ENCODE measurements at places on chromosomes 5 and 9.

GRCh38 chr9:33124046-33124445 is 43.1 kb downstream of the B4GALT1 start:
- no peak for DNase-seq

DNA sequence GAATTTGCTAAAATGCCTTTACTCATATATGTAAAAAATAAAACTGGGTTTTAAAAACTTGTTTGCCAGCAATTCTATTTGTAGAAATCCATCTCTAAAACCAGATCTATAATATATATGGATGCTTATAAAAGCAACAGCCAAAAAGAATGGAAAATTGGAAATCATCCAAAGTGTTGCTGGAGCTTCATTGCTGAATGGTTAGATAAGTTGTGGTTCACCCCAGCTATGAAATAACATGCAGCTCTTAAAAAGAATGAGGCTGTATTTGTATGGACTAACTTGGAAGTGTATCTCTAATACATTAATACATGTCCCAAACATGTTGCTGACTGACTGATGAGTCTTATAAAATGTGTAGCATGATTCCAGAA is 76.2 kb downstream of the STK10 start:
- no peak for DNase-seq

DNA sequence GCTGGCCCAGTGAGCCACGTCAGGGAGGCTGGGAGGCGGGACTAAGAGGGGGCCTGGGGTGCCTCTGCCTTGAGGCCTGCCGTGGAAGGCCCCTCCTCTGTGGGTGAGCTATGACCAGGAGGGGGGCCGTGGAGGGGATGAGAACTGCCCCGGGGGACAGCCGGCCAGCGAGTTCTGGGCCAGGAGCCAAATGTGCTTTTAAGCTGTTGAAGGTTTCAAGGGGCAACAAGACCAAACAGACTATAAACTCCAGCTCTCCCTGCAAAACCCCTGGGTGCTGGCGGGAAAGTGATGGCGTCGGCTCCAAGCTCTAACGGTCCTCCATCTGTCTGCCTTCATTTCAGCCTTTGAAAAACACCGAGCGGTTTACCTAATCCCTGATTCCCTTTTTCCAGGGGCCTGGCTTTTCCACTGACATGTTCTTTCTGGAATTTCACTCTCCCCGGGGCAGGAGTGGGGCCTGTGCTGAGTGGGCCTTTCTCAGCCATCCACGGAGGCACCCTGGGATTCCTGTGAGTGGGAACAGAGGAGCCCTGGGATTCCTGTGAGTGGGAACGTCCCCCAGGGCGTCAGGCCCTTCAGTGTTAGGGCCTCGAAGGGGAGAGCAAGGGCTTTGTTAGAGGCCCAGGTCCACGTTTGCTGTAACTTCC is 65.6 kb downstream of the COL5A1 start:
- DNase-seq, result no peak

- no peak for DNase-seq
Observed at GRCh38 chr5:180541710-180542109, 47.5 kb downstream of the CNOT6 start.

- no peak for DNase-seq
Observed at GRCh38 chr5:29380029-29380428, 1813.5 kb upstream of the CDH6 start.

DNA sequence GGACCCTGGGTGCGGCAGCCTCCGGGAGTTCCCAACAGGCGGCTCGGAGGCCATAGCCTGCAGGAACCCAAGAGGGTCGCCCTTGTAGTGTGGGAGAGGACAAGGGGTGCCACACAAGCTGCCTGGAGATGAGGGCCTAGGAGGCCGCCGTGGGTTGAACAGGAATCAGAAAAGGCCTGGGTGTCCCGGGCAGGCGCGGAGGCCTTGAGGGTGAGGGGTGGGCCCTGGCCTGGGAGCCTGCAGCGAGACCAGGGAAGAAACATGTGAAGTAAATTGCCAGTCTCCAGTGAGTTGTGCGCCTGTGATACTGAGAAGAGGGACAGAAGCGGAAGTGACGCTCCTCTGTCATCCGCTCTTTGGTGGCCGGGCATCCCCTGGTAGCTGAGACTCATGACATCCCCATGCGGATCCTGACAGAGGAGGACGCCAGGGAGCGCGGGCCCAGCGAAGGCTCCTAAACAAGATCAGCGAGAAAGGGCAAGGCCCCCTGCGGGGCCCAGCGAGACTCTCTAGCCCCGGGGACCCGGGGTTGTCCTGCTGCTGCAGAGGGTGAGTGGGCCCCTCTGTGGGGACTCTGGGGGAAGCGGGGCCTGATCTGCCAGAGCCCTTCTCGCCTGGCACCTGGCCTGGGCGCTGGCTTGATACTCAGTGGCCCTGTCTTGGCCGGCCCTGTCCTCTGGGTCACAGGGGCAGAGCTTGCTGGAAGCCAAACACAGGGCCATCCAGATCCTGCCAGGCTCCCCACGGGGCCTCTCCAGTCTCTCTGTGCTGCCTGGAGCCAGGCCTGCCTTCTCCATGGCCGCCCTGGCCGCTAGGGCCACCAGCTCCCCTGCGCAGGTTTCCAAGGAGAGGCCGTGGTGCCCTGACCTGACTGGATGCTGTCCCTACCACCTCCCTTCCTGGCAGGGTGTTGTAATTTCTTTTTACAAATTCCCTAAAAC is 788.4 kb downstream of the TLE4 start:
- DNase-seq, result no peak

DNA sequence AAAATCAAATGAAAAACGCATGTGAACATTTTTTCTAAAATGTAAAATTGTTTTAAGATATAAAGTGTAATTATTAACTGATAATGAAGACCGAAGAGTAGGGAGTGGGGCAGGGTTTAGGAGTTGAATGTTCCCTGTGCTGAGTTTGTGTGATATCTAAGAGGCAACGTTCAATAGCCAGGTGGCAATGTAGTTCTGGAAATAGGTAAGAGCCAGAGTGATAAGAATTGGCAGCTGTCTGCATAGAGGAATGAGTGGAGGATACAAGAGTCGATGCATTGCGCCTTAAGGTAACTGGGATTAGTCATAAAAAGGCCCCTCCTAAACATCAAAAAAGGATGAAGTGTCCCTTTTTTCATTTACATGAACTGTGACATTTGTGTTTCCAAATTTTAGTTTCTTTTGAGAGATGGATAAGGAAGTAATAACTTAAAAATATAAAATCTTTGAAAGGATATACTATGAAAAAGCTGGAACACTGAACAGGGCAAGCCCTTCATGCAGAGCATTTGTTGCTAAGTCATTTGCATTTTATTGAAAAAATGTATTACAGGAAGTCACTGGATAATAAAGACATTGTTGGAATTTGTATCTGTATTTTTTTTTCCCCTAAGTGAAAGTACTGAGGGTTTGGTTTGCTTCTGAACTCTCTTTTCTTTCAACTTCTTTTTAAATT is 659.3 kb downstream of the ACTL7B start:
- no peak for DNase-seq

DNA sequence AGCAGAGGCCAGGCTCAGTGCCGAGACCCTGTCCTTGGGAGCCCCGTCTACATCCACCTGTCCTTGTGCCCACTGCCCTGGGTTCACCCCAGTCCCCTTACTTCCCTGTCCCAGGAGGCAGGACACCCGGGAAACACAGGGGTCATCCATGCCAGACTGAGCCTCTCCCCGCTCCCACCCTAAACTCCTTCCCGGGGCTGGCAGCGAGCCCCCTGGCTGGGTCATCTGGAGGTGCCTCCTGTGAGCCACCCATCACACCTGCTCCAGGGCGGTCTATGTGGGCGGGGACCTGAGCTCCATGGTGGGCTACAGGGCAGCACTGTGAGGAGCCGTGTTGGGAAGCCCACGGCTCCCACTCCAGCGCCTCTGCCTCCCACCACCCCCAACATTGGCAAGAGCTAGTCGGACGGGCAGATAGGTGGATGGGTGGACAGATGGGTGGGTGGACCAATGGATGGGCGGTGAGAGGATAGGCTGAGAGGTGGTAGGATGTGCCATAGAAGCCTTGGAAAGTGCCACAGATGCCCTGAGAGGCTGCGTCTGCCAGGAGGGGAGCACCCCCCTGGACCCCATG is 42.5 kb upstream of the RXRA start:
- DNase-seq, result no peak

DNA sequence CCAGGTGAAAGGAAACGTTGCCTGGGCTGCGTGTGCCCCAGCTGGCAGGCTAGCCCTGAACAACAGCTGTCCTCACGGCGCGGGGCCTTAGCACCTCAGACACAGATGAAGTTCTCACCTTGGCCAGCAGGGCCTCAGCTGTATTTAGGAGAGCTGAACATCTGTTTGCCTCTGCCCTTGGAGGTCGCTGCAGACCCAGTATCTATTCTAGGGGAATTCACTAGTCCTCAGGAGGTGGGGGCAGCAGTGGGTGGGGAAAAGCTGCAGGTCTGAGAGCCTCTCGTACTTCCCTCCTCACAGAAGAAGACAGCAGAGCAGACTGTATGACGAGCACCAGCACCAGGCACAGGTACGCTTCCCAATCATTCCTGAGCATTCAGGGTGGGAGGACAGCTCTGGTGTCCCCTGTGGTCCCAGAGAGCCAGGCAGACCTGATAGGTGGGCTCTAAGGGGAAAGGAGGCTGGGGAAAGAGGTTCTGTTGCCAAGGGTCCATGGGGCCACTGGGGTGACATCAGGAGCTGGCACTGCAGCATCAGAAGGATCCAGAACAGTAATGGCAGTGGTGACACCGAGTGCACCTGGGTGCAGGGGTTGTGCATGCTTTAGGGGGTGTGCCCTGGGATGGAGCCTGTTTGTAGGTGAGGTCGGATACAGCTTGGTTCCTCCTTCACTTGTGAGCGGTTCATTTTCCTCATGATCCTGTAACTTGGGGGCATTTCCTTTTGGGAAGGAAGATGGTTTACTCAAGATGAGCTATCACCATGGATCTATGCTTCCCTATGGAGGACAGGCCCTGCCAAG is 13.8 kb downstream of the CD74 start:
- peak; percentile 62 for DNase-seq

GRCh38 chr5:173093606-173094005 is 37.5 kb downstream of the CREBRF start:
- no peak for DNase-seq

DNA sequence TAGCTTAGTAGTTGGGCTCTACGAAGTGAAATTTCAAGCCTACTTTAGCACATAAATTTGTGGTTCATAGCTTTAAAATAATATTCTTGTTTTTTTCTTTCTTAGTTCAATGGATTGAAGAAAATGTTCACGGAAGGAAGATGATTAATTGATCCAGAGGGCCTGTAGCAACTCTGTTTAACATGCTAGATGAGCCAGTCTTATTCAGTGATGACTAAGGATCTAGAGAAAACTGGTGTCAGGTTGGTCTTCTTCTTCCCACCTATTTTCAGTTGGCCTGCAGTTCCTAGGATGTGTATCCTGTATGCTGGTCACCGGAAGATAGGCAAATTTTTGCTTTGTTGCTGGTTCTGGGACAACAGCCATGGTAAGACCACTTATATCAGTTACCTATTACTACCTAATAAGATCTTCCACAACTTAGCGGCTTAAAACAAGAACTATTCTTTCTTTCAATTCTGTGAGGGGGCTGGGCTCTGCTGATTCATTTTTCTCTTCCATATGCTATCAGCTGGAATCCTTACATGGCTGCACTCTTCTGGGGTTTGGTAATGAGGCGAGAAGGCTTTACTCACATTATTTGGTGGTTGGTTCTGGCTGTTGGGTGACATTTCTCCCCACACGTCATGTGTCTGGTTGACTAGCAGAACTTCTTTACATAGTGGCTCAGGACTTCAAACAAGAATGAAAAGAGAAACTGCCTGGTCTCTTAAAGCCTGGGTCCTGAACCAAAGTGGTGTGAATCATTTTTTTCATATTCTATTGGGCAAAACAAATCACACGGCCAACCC is 182.7 kb upstream of the ACTBL2 start:
- DNase-seq, result no peak

DNA sequence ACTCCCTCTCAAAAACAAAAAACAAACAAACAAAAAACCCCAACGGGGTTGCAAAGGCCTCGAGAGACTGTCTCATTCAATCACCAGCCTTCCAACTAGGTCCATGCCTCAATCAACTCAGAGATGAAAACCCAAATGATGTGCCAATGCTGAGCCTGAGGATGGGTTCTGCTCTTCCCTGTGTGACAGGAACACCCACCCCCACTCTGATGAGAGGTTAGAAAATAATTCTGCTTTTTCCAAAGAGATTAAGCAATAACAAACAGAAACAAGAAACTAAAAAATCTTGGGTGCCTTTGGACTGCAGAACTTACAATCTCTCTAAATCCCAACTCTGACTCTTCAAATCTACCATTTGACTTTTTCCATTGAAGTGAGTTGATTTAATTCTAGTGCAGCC is 25.5 kb upstream of the FBP1 start:
- DNase-seq, result no peak

GRCh38 chr5:34598177-34598794 is 57.8 kb upstream of the RAI14 start:
- DNase-seq, result no peak

DNA sequence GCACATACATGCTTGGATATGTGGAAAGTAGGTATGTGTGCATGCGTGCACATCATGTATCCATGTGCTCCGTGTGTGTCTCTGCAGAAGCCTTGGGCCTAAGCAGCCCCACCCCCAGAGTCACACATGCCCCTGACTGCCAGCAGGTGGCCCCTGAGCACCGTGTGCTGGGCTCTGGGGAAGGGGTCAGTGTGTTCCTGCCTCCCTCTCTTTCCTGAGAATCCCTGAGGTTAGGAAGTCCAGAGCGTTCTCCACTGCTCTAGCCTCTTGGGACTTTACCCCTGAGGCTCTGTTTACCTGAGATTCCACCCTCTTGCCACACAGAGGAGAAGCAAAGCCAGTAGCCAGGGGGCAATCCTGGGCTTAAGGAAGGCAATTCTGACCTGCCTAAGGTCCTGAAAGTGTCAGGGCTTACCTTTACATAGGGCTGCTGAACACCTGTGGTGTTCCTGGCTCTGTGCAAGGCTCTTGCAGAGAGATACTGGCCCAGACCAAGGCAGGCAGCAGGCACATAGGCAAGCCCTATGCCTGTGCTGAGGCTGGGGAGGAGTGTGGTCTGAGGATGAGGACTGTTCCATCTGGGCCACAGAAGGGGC is 207.3 kb downstream of the TMEM38B start:
- no peak for DNase-seq

DNA sequence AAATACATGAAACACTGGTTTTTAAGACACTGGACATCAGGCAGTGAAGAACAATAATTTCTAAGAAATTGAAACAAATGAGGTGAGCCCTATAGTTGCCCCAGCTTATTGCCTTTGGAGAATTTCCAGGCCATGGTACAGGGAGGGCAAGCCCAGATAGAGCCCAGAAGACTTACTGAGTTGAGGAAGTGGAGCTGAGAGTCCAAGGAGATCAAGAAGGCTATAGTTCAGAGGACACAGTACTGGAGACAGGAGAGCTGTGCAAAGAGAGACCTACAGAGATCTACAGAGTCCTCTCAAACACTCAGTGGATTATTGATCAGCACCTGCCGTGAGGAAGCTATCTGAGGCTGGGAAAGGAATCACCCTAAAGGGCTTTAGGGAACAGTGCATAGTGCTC is 112.6 kb downstream of the GALNT10 start:
- DNase-seq, result no peak

DNA sequence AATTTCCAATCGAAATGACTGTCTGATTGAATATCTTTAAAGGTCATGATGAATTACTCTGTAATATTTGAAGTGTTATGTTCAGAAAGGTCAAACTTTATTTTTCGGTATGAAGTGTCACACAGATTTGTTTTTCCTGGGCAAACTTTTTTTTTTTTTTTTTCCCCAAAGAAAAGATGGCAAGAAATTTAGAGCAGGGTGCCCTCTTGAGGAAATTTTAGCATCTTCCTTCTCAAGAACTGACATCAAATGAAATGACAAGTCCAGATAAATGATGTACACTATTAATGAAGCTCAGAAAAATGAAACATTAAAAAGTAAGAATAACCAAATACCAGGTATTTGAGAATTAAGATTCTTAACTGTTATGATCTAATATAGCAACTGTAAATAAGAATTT is 123.6 kb downstream of the INVS start:
- no peak for DNase-seq
